Activated CD8-positive, alpha-beta T cell treated with anti-CD3 and anti-CD28 coated beads, Interleukin-2, amount 10 ng/mL, durations not matched to agents 7 days and 5 days (primary cell): ENCODE measurements at places on chromosomes 7 and 10.
A peak's percentile ranks its signal among the peaks of the same experiment; 100 is the strongest.

GRCh38 chr10:120490288-120490687, 33.3 kb downstream of the PLPP4 start:
- DNase-seq = no peak

DNA sequence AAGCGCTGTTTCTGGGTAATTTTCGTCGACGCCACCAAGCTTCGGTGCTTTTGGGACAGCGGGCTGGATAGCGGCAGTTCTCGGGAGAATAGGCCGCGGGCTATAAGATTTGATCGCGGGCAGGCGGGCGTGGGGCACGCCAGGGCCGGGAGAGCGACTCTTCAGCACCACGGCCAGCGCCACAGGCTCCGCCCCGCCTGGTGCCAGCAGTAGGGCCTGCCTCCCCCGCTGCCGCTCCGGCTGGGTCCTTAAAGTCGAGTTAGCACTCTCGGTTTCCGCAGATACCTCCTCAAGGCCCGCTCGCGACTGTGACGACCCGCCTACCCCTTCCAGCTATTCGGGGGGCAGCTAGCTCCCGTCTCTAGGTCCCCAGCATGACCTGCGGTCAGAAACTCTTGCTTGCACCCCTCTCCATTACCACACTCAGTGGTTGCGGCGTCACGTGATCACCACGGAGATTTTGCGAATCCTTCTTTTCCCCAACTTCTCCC, 9.4 kb downstream of the NXPH1 start:
- peak; percentile 78 for DNase-seq

GRCh38 chr10:11164551-11164802, 146.8 kb downstream of the CELF2 start:
- no peak for DNase-seq

DNA sequence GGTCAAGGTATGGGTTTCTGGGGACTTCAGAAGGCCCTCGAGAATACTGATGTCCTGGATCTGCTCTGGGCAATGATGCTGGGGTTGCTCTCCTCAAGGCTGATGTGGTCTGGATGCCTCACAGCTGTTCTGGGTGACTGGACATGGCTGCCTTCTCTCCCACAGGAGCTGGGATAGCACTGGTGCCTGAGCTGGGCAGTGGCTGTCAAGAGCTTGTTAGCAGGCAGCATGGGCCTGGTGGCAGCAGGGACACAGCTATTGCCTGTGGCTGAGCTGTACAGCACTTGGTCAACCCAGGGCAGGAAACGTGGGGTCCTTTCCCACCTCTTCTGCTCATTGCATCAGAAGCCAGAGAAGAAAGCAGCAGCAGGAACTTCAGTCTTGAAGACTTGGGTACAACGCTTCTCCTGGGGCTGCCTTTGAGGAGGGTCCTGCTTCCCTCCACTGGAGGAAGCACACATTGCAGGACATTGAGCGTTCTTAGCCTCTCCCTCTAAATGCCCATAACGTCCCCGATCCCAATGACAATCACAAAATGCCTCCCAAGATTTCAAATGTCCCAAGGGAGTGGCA, 13.0 kb downstream of the ADCYAP1R1 start:
- no peak for DNase-seq

- DNase-seq = no peak
Measured at GRCh38 chr7:77819021-77819420, 20.4 kb downstream of the PHTF2 start.

GRCh38 chr10:121484816-121485215, 113.4 kb downstream of the FGFR2 start:
- no peak for DNase-seq

- DNase-seq = no peak
Measured at GRCh38 chr7:121620206-121620605, 224.1 kb upstream of the FAM3C start.

DNA sequence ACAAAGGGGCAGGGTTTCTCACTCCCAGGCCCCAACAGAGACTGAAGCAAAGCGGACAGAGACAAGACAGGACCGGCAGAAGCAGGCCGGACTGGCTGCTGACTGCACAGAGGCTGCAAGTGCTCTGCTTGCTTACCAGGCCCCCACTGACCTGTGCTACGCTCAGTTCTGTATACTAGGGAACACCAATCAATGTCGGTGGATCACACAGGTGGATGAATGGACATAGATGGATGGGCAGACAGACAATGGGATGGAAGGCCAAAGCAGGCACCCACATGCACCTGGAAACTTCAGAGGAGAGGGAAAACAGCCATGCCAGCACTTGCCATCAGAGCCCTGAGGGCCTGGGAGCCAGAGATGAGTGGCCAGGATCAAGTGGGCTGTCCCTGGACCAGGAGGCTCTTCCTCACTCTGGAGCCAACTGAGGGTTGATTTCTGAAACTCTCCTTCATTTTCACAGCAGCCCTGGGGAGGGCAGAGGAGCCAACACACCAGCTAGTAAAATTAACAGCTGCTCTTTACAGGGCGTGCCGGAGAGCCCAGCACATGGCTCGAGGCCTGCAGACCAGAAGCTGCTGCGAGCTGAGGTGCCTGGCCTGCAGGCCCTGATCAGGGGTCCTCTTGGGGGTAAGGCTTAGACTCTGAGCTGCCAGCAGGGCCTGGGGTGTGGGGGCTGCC, 243.6 kb downstream of the KCNMA1 start:
- no peak for DNase-seq

GRCh38 chr7:128874140-128875031, 11.7 kb downstream of the ATP6V1F start:
- DNase-seq = no peak
